RKO (cell line): ENCODE measurements at places on chromosomes 2 and 18.

DNA sequence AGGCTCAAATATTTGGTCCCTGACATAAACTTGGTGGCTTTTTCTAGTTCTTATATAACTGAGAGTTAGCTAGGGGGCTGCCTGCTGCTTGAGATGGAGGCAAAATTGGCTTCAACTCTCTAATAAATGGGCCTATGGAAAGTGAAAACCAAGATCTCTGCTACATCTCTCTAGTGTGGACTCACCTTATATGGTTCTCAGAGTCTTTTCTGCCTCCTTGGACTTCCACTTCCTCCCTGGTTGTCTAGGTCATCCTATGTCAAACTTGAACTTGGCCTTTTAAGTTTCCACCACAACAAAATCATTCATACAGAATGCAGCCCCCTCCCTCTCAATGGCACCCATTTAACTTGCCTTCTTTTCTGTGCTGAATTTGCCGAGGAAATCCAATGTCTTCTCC is 23.9 kb upstream of the ARHGAP25 start:
- DNase-seq: no peak

DNA sequence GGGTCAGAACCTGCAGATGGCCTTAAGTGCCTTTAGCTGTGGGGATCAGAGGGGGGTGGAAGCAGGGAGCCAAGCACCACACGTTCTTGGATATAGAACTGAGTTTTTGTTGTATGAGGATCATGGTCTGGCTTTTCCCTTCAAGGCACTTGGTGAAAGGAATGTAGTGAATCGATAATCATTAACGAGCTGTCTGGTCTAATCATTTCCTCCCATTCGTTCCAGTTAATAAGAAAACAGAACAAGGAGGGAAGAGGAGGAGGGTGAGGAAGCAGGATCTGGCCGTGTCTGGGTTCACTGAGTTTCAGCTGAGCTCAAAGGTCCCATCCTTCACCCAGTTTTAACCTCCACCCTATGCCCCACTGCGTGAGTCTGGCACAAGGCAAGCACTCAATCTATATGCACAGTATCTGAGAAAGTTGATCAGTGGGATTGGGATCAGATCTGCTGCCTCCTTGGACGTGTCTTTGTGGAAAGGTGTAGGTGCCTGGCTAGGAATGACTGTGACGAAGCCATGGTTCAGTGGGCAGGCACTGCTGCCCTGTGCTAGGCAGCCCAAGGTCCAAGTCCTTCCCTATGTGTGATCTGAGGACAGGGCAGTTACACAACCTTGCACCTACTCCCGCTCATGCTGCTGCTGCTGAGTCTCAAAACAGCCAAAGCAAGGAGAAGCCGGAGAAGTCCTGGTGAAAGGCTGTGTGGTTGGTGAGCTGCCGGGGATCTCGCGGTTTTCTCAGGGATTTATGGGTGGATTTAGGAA is 54.8 kb downstream of the GALNT14 start:
- no peak for DNase-seq

DNA sequence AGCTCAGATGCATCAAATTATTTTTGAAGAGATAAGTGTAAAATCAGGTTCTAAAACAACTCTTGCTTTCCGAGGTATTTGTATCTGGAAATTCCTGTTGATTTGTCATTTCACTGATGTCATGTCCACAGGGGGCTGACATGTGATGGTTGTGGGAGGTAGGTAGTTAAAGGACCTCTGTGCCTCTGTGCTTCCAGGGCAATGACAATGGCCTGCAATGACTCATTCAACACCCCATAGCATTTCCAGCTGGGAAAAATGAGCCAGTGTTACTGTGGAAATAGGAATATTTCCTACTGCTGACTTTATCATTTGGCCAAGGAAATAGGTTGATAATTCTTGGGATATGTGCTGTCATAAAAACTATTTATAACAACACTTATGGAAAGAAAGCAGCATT is 86.2 kb upstream of the CCDC195 start:
- no peak for DNase-seq

DNA sequence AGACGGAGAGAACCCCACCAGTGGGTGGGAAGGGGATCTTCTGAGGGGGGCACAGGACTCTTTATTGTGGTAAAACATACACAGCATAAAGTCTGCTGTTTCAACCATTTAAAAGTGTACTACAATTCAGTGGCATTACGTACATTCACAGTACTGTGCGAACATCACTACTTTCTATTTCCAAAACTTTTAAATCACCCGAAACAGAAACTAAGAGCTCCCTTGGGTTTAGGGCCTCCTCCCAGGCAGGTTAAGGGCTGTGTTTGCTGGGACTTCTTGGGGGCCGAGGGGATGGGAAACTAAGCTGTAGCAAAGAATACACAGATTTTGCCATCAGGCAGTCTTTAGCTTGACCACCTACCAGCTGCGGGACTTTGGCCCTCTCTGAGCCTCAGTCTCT is 242.0 kb downstream of the HAUS1 start:
- no peak for DNase-seq

DNA sequence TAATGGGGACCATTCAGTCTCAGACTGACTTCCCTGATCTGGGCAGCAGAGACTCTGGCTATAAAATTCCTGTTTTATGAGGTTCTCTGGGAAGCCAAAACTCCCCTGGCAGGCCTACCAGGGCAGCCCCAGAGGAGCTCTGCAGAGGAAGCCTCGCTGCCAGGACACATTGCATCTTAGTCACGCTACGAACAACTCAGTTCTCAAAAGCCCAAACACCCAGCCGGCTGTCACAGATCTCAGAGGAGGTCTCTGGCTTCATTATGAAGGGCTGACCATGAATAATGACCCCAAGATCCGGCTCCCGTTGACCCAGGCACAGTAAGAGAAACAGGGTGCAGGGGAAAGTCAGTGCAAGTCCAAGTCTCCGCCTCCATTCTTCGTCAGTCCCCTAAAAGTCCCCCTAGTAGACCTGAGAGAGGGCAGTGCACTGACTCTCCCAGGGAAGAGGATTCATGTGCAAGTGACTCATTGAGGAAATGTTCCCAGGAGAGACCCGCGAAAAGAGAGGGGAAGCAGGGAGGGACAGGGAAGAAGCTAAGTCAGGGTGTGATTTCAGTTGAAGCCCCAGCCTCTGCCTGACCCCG is 212.3 kb downstream of the CYP26B1 start:
- DNase-seq: no peak

DNA sequence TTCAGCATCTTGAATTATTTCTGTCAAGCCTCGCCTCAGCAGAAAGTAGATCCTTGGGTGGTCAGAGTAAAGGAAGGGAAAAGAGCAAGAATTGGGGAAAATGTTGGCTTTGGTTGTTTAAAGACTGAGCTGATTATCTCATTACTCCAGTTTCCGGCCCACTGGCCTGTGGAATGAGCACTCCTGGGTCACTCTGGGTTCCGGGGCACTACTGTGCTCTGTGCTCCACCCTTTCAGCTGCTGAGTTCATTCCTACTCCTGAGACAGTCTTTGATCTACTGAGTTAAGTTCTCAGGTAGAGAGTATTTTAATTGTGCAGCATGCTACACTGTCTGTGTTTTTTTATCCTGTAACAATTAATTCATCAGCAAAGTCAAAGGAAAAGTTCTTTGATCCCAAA is 427.7 kb downstream of the CDH2 start:
- DNase-seq: no peak

- no peak for DNase-seq
These were observed 32.4 kb upstream of the CASP10 start for GRCh38 chr2:201150454-201151020.

- DNase-seq: no peak
These were observed 128.0 kb upstream of the HNRNPA3 start for GRCh38 chr2:177084607-177085006.

GRCh38 chr2:171086352-171087290 is 74.1 kb downstream of the TLK1 start:
- peak; percentile 56 for DNase-seq

DNA sequence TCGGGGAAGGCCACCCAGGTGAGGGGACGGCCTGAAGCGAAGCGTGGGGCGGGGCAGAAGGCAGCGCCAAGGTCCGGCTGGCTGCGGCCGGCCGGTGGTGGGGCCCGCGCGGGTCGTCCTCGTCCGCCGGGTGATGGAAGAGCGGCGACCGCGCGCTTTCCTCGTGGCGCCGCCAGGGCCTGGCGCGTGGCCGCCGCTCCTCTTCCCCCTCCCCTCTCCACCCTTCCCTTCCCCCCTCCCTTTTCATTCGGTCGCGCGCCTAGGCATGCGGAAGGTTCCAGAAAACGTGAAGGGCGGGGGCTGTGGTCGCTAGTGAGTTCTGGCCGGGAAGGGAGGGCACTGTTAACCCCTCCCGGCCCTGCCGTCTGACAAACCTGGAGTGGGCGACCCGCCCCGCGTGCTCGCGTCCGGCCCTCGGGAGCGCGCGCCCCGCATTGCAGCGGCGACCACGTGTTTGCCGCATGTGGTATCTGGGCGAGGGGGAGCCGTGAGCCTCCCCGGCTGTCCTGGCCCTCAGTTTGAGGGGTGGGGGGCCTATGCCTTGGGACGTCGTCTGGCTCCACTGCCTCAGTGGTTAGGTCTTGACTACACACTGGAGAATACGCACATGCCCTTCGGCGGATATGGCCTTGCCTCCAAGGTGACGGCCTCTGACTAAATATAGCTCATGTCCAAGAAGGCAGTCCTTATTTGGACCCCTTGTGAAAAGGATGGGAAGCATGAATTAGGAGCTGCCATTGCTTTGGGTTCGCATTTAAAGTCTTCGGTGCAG is 579 bp downstream of the MAT2A start:
- DNase-seq: peak; percentile 81

GRCh38 chr2:98277162-98277859 is 68.9 kb upstream of the CNGA3 start:
- DNase-seq: no peak

- DNase-seq: no peak
These were observed 108.7 kb downstream of the ZBTB7C start for GRCh38 chr18:48300463-48300961.

GRCh38 chr2:201960305-201960704 is 73.3 kb upstream of the FZD7 start:
- no peak for DNase-seq

DNA sequence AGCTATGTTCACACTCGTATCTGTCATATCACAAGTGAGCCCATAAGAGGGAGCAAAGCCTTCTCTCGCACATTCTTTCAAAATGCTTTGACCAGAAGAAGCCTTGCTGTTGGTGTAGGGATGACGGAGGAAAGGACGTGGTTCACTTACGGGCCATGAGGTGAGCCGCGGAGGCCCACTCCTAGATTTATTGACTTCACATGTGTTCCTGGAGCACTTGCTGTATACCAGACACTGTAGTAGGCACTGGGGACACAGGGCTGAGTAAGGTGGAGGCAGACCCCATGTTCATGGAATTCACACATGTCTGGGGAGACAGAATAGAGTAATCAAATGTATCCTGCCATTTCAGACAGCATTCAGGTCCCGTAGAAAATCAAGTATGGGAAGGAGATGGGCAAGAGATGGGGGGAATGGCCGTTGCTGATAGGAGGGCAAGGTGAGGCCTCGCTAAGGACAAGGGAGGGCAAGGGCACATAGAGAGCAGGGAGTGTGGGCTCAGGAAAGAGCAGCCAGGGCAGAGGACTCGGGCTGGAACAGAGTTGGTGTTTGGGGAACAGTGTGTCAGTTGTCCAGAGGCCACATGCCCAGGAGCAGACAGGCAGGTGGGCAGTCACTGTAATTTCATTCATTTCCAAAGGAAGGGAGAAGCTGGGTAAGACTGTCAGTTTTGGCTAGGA is 182.2 kb downstream of the LDLRAD4 start:
- DNase-seq: no peak

- no peak for DNase-seq
These were observed 71.5 kb downstream of the RAB31 start for GRCh38 chr18:9779630-9780029.

DNA sequence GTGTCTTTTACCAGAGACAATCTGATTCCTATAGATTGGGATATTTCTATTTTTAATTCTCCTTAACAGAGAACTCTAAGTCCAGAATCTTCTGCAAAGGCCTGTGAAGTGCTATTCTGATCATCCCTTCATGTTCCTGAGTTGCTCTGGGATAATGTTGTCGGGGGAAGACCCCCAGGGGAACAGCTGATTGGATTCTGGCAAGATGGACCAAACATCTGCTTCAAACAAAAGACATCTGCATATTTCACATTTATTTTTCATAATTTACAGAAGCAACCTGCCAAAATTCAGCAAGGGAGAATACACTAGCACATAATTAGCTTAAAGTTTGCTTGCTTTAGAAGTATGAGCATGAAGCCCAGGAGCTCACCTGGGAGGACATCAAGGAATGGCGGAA is 116.0 kb upstream of the ETAA1 start:
- no peak for DNase-seq

GRCh38 chr2:43160778-43161177 is 65.6 kb downstream of the ZFP36L2 start:
- DNase-seq: no peak

DNA sequence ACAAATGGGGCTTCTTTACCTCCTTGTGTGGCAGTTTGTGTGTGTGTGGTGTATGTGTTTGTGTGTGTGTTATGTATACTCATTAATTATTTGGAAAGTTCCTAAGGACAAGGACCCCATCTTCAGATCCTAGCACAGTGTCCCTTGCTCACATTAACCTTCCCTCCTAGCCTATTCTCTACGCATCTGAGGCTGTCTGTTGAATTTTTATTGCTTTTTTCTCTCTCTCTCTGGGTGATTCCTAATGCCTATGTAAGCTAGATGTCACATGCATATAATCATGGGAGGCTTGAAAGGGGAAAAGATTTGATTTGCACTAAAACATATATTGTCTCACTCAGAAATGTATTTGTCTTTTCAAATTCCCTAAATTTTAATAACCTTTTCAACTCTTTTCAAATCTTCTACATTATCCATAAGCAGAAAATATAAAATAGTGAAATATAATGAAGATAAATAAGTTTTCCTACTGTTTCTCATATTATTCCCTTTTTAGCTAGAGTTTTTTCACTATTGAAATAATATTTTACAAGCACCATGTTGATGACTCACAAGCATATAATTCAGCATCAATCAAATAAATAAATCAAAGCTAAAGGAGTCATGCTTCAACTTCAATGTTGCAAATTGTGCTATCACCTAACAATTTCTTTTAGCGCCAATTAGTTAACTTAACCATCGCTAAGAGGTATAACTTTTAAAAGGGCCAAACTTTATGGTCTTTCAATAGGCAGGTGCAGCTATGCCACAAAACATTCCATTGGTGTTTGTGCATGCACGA is 199.0 kb upstream of the ERBB4 start:
- DNase-seq: no peak

DNA sequence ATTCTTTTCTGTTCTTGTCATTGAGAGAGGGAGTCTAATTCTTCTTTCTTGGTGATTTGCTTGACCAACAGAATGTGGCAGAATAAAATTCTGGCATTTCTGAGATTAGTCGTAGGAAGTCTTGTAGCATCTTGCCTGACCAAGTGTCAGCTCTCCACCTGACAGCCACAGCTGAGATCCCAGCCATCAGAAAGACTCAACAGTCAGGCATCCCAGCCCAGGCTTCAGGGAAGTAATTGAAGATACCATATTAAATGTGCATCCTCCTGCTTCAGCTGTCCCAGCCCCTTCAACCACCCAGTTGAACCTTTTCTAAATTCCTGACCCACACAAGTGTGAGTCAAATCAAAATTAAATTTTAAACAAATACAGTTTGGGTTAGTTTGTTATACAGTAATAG is 208.3 kb downstream of the PIK3C3 start:
- no peak for DNase-seq

- no peak for DNase-seq
These were observed 94.6 kb upstream of the SKOR2 start for GRCh38 chr18:47346016-47346415.

GRCh38 chr2:195047955-195048354 is 609.1 kb upstream of the SLC39A10 start:
- DNase-seq: no peak
